ENCODE measurements at places on chromosomes 16 and 17. TPM values are rescaled to one million over a fixed set of nuclear protein-coding genes. Genes with fewer than 3 reads are reported as not detected.

TMEM100 gene
- not detected for total RNA-seq

- H3K27me3 ChIP-seq: no peaks in the 10 kb centered on the region
- H3K4me1 ChIP-seq: no peaks in the 10 kb centered on the region
These were observed 17.1 kb upstream of the RNPS1 start for GRCh38 chr16:2284797-2285576.

DNA sequence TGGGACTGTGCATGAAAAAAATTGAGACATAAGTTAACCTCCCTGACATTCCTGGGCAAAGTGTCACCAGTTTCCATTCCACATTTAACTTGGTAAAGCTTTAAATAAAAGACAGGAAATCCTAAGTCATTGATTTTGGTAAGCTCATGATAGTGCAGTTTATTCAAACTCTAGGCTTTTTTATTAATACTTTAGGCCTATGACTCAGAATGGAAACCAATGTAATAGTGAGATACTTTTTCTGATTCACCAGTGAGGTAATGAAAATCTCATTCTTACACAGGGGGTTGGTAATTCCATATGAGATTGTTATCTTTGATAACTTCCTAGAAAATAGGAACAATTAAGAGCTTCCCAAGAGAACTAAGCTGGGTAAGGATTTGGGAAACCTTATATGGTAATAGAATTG is 91.1 kb downstream of the NLK start:
- no peaks in the 10 kb centered on the region for H3K27me3 ChIP-seq
- H3K27ac ChIP-seq: no peak overlapping the region
- DNase-seq: no peak
- H3K36me3 ChIP-seq: peaks cover 12% of the 10 kb centered on the region

MT4 gene
- total RNA-seq: not detected

DNA sequence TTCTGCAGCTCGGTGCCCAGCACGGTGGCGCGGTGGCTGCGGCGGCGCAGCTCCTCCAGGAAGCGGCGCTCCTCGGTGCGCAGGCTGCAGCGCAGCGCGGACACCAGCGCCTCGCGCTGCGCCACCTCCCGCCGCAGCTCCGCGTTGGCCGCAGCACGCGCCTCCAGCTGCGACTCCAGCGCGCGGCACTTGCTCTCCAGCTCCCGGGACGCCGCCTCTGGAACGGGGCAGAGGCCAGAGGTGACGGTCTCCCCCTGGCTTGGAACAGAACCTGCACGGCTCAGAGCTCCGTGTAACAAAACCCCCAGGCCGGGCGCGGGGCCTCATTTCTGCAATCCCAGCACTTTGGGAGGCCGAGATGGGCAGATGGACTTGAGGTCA is 13.2 kb upstream of the CLUH start:
- peaks cover 26% of the 10 kb centered on the region for H3K27me3 ChIP-seq
- no peak overlapping the region for H3K4me3 ChIP-seq
- no peaks in the 10 kb centered on the region for H3K36me3 ChIP-seq
- H3K4me1 ChIP-seq: no peaks in the 10 kb centered on the region

DNA sequence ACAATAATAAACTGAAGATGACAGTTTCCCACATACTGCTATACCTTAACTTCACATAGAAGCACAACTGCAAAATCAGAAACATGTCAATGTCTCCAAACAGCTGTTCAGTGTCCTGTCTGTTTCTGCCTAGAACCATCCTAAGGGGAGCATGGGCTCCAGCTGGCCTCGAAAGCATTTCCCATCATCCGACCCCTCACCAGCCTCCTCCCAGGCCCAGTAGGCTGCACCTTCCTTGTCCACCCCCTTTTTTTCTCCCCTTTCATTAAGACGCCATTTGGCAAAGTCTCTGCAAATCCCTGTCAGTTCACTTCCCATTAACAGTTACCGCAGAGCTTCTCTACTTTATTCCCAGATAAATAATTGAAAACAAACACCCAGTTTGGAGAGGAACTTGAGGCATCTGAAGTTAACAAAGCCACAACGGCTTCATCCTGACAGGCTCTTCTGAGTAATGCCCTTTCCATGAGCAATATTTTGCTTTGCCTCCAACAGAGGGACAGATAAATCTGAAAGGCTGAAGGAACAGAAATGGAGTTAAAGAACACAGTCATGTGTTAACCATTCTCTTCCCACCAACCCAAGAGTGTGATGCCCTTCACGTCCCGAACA is 65.3 kb downstream of the SLC39A11 start:
- no peak for DNase-seq
- peaks cover 6% of the 10 kb centered on the region for H3K36me3 ChIP-seq
- H3K4me3 ChIP-seq: no peak overlapping the region
- H3K4me1 ChIP-seq: no peaks in the 10 kb centered on the region

GRCh38 chr16:24609417-24609739 is 70.0 kb downstream of the RBBP6 start:
- no peak overlapping the region for H3K27ac ChIP-seq
- DNase-seq: no peak
- H3K27me3 ChIP-seq: peaks cover 45% of the 10 kb centered on the region
- H3K4me3 ChIP-seq: no peak overlapping the region

MAP2K6 gene
- 3.1 TPM for total RNA-seq

SPNS3 gene
- total RNA-seq: 3.3 TPM

GRCh38 chr17:2084766-2085647 is 30.1 kb downstream of the HIC1 start:
- H3K27me3 ChIP-seq: no peaks in the 10 kb centered on the region
- H3K4me1 ChIP-seq: peaks cover 87% of the 10 kb centered on the region
- DNase-seq: no peak
- peaks cover 52% of the 10 kb centered on the region for H3K36me3 ChIP-seq

MFSD6L gene
- total RNA-seq: 0.94 TPM

OR1F1 gene
- total RNA-seq: not detected
